ENCODE measurements at places on chromosomes 6 and 20.

GRCh38 chr6:123529843-123530242, 106.9 kb downstream of the TRDN start:
- DNase-seq: no peak

DNA sequence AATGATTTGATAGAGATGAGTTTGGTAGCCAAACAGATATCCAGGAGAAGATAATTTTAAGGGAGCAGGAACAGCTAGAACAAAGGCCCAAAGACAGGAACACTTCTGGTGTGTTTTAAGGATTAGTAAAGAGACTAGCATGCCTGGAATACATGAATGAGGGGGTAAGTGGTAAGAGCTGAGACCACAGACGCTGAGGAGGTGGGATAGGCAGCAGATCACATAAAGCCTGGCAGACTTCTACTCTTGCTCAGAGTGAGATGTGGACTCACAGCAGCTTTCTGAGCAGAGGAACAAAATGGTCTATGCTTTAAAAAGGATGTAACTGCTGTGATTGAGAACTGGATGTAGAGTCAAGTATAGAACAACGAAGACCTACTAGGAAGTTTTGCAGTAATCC, 100.1 kb downstream of the EPHA7 start:
- no peak for DNase-seq

GRCh38 chr6:6922166-6922565, 185.6 kb upstream of the RREB1 start:
- DNase-seq: no peak

GRCh38 chr20:25294459-25295385, 46.8 kb downstream of the PYGB start:
- DNase-seq: peak; percentile 16

DNA sequence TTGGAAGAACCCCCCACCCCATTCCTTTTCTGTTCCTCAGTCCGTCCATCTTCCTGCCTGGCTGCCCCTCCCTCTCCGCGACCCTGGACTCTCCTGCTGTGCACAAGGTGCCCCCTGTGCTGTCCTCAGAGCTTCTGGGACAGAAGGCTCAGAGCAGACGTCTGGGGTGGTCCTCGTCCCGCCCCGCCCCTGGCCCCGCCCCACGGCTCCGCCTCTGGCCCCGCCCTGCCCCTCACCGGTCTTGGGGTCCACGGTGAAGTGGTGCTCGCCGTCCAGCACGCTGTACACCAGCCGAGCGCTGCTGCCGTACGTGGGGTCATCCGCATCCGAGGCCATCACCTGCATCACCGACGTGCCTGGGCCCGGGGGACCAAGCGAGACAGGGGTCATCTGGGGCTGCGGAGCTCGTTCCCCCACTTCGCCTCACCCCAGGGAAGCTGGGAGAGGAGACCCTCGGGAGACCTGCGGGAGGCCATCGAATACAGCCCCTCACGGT, 81.0 kb downstream of the CDH22 start:
- no peak for DNase-seq

DNA sequence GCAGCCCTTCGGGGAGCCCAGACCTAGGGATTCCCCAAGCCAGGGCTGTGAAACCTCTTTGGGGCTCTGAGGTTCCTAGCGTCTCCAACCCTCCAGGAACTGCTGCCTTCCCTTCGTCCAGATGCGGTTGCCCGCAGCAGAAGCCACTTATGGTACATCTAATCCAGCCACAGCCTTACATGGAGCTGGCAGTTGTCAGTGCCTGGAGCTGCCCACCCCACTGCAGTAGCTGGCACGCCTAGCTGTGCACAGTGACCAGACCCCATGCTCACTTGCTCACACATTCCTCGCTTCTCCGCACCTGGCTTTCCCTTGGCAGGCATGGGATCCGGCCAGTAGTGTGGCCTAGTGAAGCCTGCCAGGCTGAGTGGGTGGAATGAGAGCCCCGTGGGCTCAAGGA, 547.6 kb downstream of the TBC1D32 start:
- DNase-seq: no peak

GRCh38 chr6:152462716-152463115, 174.4 kb downstream of the SYNE1 start:
- no peak for DNase-seq

GRCh38 chr6:45758787-45759471, 256.7 kb downstream of the CLIC5 start:
- no peak for DNase-seq

DNA sequence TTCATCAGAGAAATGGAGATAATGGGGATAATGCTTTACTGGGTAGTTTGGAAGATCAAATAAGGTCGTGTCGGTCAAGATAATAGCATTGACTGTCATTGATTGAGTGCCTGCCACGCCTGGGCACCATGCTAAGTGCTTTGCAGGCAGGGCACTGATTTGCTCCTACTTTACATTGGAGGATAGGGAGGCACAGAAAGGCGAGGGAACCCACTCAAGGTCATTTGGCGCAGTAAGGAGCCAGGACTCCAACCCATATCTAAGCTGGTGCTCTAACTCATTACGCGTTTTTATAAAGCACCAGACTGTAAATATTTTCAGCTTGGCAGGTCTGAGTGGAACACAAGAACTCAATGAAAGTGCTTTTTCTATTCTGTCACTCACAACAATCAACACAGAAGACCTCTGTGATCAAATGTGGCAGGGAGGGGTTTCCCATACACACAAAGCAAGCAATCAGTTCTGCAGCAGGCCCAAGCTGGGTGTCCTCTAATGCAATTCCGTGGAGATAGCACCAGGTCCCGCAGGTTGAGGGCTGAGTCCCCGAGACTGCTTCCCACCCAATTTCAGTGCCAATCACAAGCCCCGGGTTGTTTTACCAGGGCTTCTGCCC, 373.6 kb downstream of the CDH26 start:
- DNase-seq: no peak

DNA sequence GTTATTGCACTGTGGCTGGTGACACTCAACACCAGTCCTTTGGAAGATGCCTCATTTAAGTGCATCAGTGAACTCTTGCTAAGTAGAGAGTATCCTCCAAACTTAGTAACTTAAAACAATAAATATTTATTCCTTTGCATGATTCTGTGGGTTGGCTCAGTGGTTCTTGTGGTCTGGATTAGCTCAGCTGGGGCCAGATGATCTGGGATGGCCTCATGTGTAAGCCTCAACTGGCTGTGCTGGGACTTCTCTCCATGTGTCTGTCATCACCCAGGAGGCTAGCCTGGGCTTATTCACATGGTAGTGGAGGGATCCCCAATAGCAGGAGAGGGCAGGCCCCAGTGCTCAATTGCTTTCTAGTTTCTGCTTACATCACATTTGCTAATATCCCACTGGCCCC, 8.3 kb downstream of the LRRN4 start:
- no peak for DNase-seq

DNA sequence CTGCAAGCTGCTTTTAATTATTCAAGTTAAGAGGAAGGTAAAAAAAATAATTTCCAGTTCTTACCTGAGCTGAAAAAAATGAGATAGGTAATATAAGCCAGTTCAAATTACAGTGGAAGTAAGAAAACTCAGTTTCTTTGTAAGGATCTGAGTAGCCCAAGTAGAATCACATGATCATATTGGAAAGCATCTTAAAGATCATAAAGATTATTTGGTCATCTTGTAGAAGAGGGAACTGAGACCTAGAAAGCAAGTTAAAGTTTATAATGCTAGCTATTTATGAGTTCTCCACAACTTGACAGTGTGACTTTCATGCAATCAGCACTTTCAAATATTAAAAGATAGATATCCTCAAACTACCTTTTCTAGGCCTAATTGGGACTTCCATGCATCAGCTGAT, 80.5 kb downstream of the FARS2 start:
- DNase-seq: no peak

DNA sequence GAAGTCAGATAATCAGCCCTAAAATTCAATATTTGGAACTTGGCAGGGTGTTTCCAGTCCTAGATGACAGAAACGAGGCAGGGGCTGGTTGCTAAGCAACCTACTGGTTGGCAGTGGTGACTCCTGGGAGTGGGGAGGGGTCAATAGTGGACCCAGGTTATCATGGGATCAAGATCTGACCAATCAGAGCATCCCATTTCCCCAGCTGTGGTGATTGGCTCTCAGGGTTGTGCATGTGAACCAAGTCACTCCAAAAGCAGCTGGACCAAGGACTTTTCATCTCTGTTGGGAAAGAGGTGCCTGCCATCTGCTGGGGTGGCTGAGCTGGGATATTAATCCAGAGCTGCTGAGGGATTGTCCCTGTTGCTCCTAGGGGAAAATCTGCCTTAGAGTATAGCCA, 253.4 kb downstream of the PREX1 start:
- DNase-seq: no peak

GRCh38 chr6:141719476-141719875, 413.2 kb upstream of the GJE1 start:
- no peak for DNase-seq

- no peak for DNase-seq
Observed at GRCh38 chr6:2426561-2427340, 181.3 kb upstream of the GMDS start.

- DNase-seq: no peak
Observed at GRCh38 chr6:93779086-93779841, 359.9 kb upstream of the EPHA7 start.

- DNase-seq: no peak
Observed at GRCh38 chr20:34794006-34794585, 31.4 kb downstream of the NCOA6 start.

- no peak for DNase-seq
Observed at GRCh38 chr20:35091816-35092523, 637 bp downstream of the TRPC4AP start.

DNA sequence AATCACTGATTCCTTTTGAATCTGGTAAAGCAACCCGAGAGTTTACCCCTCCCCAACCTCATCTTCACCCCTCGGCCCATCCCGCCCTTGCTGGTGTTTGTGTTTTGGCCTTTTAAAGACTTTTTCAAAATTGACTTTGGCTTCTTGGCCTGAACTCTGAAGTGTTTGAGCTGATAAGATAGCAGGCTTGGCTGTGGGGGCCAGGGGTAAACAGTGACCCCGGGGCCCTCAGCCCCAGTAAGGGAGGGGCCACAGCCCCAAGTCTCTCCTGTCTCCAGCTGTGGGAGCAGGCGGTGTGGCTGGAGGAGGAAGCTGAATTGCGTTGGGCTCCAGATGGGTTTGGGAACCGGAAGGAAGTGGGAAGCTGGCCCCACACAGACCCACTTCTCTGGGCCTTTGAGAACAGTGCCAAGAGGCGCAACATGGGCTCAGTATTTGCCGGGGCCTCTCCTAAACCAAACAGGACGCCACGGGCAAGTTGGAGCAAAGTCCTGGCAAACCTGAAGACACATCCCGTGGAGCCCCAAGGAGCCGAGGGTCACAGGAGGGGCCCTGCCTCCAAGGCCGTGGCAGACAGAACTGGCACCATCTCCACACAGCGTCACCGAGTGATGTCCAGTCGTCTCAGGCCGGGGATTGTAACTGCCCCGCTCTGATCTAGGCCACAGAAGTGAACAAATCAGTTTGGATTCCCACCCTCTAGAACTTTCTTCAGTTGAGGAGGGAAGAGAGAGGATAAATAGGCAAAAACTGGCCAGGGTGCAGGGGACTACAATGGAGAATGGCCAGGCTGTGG, 54.3 kb upstream of the PTPN1 start:
- DNase-seq: no peak

DNA sequence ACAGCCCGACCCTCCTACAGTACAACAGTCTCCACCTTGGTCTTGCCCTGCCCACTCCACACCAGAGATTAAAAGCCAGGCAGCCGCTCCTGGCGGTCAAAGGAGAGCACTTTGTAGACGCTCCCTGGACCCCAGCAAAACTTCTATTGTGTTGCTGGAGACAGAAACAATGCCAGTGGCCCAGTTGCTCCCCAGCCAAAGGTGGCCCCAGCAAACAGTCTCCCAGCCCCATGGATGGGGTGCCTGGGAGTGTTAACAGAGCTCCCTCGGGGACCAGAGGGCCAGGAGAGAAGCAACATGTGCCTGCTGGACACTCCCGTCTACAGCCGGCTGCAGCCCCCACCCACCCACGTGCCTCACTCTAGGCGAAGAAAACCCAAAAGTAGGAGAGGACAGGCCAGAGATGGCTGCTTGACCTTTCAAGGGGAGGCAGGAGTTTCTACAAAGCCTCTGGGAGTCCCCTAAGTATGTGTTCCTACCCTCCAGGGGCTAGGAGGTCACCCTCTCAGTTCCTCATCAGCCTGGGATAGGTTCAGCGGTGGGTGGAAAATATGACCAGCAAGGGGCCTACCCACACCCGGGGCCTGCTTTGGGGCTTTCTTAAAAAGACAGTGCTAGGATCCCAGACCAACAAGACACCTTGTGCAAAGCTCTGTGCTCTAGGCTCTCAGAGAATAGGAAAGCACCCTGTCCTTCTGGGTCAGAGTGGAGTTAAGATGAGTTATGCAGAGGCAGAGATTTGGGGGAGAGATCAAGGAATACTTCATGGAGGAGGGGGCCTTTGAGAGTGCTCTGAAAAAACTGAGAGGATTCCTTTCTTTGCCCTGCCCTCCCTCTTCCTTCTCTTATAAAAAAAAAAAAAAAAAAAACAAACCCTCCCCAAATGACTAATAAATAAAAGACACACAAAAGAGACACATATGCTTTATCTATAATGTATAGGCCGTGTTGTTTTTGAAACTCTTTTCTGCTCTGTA, 19.0 kb upstream of the PREX1 start:
- DNase-seq: no peak

DNA sequence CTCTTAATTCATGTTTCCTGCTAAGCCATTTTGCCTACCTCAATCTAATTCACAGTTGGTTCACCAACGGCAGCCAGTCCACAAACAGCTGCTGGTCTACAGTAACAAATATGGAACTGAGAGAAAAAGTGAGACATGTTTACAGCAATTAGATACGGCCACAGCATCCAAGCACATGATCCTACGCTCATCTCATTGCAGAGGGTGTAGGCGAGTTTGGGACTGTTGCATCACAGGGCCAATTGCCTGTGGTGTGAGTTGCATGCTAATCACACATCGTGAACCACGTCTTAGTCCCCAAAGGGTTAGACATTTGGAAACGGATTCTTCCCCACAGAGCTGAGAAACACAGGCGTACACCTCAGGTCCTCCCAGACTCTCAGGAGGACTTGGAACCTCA, 166.9 kb downstream of the EYA2 start:
- DNase-seq: no peak

- no peak for DNase-seq
Observed at GRCh38 chr6:116572162-116572561, 858 bp downstream of the RWDD1 start.

- no peak for DNase-seq
Observed at GRCh38 chr6:52065621-52066020, 21.8 kb downstream of the PKHD1 start.

DNA sequence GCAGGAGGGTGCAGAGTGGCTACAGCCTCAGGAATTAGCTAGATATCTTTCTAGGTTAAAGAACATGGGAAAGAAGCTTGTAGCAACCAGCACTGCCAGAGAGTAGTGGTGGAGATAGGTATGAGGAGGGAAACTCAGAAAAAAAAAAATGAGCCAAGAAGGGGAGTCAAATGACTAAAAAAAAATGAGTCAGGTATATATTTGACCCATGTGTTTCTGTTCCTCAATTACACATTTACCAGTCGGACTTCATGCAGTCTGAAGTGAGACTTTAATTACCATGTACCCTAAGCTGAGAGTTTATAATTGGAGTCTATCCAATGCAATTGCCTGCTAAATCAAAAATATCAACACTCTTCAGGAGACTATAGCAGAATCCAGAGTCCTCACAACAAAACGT, 964.6 kb downstream of the HACE1 start:
- no peak for DNase-seq
